GM12864 (cell line): ENCODE measurements at places on chromosomes 12 and 14.

- no peak for DNase-seq
Observed at GRCh38 chr14:76901171-76902055, 75.2 kb downstream of the LRRC74A start.

GRCh38 chr12:3038166-3038565 is 39.0 kb upstream of the TSPAN9 start:
- no peak for DNase-seq

DNA sequence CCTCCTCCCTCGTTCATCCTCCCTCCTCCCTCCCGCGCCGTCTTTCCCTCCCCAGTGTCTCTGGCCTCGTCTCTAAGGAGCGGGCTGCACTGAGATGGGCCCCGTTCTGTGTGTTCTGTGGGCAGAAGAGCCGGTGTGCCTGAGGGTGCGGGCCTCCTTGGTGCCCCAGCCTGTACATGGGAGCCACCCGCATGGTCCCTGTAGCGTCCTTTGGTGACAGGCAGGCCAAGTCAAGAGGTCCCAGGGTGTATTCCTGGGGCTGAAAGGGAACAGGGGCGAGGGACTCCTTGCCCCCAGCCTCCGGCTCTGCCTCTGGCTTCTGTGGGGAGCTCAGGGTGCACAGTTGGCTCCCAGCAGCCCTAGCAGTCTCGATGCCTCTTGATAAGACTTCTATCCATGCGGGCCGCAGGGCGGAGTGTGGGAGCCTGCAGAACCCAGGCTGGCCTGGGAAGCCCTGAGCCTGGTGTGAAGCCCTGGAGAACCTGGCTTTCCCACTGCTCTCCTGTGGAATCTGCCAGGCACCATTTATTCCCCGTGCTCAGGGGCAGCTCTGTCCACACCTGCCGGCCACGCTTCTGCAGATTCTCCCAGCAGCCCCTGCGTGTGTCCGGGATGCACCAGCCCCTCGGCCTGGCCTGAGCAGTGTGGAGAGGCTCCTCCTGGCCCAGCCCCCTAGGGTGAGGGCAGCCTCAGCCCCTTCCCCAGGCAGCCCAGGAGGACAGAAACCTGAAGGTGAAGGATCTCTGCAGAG is 181.3 kb downstream of the KIF26A start:
- no peak for DNase-seq

DNA sequence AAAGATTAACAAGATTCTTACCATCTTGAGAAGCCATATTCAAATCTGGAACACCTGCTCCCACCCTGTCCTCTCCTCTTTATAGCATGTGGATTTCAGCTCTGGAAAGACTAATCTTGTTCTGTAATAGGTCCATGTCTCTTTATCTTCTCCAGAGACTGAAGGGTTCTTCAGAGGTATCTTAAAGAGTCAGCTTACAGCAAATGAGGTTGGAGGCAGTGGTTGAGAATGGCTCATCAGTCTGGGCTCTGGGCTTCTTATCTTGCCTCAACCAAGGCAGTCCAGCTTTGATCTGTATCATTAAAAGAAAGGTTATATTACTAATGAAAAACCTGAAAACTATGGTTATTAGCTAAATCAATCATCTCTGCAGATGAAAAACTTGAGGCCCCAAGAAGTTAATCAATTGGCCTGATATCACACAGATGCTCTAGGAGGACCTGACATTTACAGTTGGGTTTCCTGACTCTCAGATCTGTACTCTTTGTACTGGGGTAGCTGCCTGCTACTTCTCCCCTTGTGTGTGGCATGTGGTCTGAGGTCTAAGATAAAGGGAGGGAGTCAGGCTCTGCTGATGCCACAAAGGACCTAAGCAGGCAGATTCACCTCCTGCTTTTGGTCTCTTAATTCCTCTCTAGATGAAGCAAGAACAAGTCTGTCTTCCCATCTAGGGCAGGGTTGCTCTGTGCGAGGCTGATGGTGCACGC is 1.7 kb upstream of the AKAP6 start:
- no peak for DNase-seq

DNA sequence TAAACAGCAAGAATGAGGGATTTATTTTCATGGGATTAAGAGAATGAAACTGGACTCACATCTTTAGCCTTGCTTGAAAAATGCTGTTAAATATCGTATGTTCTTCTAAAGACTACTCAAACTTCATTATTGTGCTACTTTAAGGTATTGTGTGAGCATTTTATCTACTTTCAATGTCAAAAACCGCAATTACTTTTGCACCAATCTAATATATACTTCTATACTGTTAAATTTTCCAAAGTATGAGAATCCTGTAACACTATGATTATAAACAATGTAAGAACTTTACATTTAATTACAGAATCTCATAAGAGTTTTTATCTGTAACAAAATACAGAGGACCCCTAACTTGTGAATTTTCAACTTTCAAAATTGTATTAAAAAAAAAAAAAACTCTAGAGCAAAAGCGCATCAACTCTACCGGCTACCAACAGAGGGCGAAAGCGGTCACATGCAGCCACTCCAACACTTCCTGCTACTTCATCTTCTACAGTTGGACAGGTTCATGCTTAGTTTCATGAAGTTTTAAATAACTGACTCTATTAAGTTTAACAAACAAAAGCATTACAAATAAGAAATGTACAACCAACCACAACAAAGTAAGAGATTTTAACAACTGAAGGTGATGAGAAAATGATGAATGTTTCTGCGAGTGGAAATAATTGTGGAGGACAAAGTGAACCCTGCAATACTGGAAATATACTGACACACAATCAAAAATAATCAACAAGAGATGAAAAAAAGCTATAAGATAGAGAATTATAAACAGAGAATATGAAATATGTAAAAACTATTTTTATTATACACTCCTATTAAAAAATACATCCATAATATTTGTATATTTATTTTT is 210.9 kb downstream of the MED13L start:
- DNase-seq: no peak
